ENCODE measurements at places on chromosomes 7 and 10. TPM values are rescaled to one million over a fixed set of nuclear protein-coding genes. Genes with fewer than 3 reads are reported as not detected.

DNA sequence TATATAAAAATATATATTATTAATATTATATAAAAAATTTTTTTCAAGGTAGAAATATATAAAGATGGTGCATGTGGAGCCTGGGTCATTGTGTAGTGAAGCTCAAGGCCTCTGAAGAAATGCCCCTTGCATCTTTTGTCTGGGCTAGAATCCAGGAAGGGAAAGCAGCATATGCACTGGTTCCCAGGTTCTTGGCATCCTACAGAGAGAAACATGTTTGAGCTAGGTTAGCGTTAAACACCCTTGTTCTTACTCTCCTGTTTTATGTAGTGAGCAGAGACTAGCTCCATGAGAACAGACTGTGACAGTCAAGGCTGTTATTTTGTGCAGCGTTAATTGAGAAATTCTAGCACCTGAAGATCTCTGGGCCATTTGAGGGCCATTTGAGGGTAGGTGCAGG, 116.1 kb downstream of the POM121L12 start:
- H3K27ac ChIP-seq: no peak overlapping the region
- no peak for DNase-seq
- H3K4me1 ChIP-seq: no peaks in the 10 kb centered on the region
- no peaks in the 10 kb centered on the region for H3K27me3 ChIP-seq
- no peak overlapping the region for H3K4me3 ChIP-seq
- H3K36me3 ChIP-seq: no peaks in the 10 kb centered on the region

DNA sequence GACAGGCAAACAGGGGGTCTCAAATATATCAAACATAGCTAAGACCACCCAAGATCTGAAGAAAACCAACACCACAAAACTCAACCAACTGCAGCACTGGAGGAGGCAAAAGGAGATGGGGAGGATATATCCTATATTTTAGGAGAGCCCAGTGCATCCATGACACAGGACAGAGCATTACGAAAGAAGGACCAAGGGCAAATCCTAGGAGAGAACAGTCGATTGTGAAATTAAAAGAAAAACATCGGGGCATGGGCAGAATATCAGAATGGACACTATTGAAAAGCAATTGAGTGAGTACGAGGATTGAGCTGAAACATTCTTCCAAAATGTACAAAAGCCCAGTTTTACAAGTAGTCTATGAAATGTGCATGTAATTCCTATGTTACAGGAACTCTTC, 48.5 kb upstream of the DRGX start:
- peaks cover 21% of the 10 kb centered on the region for H3K4me1 ChIP-seq
- H3K27ac ChIP-seq: no peak overlapping the region
- no peak overlapping the region for H3K4me3 ChIP-seq
- no peaks in the 10 kb centered on the region for H3K36me3 ChIP-seq
- H3K27me3 ChIP-seq: no peaks in the 10 kb centered on the region
- no peak for DNase-seq

The VWDE gene
- 6.6 TPM for total RNA-seq

DNA sequence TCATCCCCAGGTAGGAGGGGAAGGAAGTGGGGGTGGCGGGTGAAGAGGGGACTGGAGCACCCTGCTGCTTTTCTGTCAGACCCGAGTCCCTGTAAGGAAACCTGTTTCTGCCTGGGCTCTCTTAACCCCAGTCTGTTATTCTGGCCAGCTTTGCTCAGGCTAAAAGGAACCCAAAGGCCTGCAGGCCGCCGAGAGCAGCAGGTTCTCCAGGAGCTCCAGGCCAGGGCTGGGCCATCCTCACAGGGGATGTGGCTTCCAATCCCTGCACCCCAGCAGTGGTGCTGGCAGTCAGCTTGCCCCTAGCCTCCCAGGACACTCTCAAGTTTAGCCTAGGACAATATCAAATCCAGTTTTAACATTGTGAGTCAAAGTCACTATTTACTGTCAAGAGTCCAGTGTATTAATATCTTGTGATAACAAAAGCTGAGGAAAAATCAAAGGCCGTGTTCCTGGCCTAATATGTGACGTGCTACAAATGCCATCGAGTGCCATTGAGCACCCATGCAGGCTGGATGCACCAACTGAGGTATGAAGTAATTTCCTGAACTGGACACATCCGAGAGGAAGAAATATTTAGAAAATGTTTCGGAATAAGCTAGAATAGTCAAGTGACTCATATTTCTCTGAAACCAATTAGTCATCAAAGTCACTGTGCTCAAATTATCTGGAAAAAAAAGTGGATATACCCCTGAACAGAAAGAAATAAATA, 7.0 kb downstream of the PKD1L1 start:
- no peaks in the 10 kb centered on the region for H3K36me3 ChIP-seq
- peaks cover 2% of the 10 kb centered on the region for H3K27me3 ChIP-seq
- no peak overlapping the region for H3K27ac ChIP-seq
- peaks cover 31% of the 10 kb centered on the region for H3K4me1 ChIP-seq

The HKDC1 gene
- 4.1 TPM for total RNA-seq

DNA sequence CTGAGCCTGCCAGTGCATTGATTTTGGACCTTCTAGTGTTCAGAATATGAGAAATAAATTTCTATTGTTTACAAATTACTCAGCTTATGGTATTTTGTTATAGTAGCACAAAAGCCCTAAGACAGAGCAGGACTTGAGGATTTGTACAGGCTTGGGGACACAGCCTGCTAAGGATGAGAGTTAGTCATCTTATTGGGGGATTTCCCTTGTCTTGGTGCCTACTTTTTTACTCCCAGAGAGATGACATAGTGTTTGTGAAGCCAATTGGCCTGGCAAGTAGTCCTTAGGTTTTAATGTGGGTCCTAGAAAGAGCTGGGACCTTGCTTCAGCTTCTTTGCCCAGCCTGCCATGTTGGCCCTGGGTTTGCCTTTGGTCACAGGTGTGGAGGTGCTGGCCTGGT, 364.0 kb downstream of the REEP3 start:
- no peaks in the 10 kb centered on the region for H3K36me3 ChIP-seq
- no peaks in the 10 kb centered on the region for H3K4me1 ChIP-seq
- no peak overlapping the region for H3K27ac ChIP-seq
- H3K27me3 ChIP-seq: peaks cover 4% of the 10 kb centered on the region
- no peak for DNase-seq
- no peak overlapping the region for H3K4me3 ChIP-seq
